ENCODE measurements at places on chromosomes 3 and 15.
A peak's percentile ranks its signal among the peaks of the same experiment; 100 is the strongest.

GRCh38 chr3:126999383-126999782 is 16.5 kb downstream of the PLXNA1 start:
- peak; percentile 71 for DNase-seq

GRCh38 chr15:91263632-91264531 is 163.8 kb downstream of the SV2B start:
- DNase-seq: no peak

DNA sequence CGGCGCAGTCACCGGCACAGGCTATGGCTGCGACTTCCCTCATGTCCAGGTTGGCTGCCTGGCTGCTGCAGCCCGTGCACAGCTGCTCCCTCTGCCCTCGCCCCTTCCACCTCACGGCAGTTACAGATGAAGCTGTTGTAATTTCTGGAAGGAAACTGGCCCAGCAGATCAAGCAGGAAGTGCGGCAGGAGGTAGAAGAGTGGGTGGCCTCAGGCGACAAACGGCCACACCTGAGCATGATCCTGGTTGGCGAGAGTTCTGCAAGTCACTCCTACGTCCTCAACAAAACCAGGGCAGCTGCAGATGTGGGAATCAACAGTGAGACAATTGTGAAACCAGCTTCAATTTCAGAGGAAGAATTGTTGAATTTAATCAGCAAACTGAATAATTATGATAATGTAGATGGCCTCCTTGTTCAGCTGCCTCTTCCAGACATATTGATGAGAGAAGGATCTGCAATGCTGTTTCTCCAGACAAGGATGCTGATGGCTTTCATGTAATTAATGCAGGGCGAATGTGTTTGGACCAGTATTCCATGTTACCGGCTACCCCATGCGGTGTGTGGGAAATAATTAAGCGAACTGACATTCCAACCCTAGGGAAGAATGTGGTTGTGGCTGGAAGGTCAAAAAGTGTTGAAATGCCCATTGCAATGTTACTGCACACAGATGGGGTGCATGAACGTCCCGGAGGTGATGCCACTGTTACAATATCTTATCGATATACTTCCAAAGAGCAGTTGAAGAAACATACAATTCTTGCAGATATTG is 13.2 kb upstream of the GNB4 start:
- no peak for DNase-seq

GRCh38 chr15:99124641-99125040 is 19.8 kb downstream of the SYNM start:
- no peak for DNase-seq

DNA sequence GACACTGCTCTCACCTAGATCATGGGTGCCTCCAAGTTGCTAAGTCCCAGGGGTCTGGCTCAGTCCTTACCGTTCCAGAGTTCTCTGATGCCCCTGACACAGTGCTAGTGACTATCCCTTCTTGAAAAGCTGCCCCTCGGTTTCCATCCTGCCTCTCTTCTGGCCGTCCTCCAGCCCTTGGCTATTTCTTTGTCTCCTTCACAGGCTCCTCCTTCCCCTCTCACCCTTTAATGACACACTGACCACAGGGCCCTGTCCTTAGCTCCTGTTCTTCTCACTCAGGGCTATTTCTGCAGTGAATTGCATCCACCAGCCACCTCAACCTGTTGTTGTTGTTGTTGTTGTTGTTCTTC is 31.1 kb downstream of the SLC28A1 start:
- no peak for DNase-seq

DNA sequence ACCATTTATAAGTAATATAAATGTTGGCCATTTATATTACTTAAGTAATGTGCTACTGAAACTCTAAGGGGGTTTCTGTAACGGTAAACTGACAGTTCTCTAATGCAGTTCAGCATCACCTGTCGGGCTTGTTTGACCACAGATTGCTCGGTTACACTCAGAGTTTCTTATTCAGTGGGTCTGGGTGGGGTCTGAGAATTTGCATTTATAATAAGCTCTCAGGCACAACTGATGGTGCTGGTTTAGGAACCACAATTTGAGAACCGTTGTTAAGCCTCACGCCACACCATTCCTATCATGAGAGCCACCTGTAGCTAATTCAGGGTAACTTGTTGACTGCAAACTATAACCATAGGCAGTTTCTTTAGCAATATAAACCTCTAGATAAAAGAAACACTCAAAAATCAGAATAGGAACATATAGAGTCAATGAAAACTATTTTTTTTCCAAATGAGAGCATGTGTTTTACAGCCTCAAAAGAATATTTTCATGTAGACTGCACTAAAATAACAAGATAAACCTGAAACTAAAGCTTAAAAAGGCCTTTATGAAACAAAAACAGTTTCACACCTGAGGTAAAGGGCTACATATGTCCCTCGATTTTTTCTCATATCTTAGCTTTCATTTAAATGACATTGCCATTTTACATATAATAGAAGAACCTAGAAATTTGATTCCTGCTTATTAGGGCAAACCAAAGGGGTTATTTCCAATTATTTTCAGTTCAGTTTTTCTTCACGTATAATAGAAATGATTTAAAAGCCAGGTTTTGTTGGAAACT is 604.8 kb downstream of the UNC13C start:
- no peak for DNase-seq

DNA sequence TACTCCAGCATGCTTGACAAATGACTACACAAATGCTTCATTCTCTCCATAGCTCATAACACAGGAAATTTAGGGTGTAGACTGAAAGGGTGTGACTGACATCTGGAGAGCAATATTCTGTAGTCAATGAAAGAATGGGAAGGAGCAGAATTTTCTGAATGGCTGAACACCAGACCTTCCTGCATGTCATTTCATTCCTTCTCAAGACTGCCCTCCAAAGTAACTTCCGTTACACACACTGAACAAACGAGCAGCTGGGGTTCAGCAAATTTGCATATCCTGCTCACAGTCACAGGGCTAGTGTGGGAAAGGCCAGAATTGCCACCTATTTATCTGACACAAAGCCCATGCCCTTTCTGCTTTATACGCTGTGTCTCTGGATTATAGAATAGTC is 325.0 kb upstream of the CFAP20DC start:
- DNase-seq: no peak

- DNase-seq: no peak
These were observed 38.9 kb upstream of the ATP10A start for GRCh38 chr15:25901811-25902605.

DNA sequence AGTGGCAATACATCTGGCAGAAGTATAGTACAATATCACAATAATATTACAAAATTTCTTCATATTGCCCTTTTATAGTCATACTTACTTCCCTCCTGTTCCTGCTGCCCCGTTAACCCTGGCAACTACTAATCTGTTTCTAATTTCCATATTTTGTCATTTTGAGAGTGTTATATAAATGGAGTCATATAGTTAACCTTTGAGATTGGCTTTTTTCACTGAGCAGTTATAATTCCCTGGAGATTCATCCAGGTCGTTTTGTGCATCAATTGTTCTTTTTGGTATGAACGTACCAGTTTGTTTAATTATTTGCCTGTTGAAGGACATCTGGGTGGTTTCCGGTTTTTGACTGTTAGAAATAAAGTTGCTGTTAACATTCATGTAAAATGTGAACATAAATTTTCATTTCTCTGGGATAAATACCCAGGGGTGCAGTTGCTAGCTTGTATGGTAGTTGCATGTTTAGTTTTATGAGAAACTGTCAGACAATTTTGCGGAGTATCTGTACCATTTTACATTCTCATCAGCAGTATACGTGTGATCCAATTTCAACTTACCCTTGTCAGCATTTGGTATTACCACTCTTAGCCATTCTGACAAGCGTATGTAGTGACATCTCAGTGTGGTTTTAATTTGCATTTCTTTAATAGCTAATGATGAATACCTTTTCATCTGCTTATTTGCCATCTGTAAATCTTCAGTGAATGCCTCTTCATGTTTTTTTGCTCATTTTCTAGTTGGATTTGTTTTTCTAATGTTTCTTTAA is 32.2 kb upstream of the IL20RB start:
- DNase-seq: no peak

- DNase-seq: no peak
These were observed 191.0 kb upstream of the LINGO1 start for GRCh38 chr15:77823736-77824135.

- DNase-seq: no peak
These were observed 280.1 kb downstream of the LRTM1 start for GRCh38 chr3:54647721-54648120.

GRCh38 chr3:23659840-23660430 is 145.8 kb upstream of the UBE2E1 start:
- no peak for DNase-seq

DNA sequence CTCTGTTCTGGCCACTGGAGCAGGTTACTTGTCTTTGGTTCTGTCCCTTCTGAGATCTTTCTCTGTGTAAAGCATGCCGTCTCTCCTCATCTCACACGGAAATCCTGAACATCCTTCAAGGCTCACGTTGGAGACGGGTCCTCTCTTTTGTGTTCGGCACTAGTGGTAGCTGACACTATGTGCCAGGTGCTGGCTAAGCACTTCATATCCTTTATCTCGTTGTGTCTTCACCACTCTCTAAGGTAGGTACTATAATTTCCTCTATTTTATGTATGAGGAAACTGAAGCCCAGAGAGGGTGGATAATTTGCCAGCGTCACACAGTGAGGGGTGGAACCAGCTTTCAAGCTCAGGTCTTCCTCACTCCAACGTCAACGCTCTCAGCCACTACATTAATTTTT is 1.2 kb downstream of the IFT122 start:
- DNase-seq: no peak

GRCh38 chr3:9361691-9362388 is 1.0 kb upstream of the THUMPD3 start:
- no peak for DNase-seq

- no peak for DNase-seq
These were observed 78.5 kb downstream of the GHSR start for GRCh38 chr3:172369590-172370259.

DNA sequence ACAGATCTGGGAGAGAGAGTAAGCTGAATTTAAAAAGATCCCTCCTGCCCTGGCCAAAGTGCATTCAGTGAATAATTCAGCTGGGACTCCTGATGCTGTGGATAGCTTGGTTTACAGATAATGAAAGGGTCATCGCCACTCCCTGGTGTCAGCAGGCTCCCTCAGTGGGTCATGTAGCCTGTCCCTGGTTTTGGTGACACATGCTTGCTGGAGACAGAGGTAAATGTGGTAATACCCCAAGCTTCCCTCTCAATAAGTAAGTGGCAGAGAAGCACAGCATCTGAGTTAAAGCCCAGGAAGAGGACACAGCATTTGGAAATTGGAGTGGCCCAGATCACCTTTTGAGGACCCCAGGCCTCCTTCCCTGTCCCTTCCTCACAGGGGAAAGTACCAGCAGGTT is 1.8 kb downstream of the TMEM115 start:
- no peak for DNase-seq

DNA sequence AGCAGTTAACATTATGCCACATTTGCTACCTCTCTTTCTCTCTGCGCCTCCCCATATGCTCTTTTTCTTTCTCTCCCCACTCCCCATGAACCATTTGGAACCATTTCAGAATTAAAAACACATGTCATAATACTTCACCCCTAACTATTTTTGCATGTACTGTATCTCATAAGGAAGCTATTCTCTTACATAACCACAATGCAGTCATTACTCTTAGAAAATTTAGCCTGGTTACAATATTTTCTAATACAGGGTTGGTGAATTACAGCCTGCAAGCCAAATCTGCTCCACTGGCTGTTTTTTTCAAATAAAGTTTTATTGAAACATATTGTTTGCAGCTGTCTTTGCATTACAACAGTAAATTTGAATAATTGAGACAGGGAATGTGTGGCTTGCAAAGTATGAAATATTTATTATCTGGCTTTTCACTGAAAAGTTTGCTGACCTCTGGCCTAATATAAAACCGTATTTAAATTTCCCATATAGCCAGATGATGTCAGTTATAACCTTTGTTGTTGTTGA is 62.8 kb downstream of the SGO1 start:
- DNase-seq: no peak

GRCh38 chr3:71997066-71997653 is 212.2 kb upstream of the PROK2 start:
- no peak for DNase-seq

- no peak for DNase-seq
These were observed 17.0 kb downstream of the TGM5 start for GRCh38 chr15:43249699-43250203.

DNA sequence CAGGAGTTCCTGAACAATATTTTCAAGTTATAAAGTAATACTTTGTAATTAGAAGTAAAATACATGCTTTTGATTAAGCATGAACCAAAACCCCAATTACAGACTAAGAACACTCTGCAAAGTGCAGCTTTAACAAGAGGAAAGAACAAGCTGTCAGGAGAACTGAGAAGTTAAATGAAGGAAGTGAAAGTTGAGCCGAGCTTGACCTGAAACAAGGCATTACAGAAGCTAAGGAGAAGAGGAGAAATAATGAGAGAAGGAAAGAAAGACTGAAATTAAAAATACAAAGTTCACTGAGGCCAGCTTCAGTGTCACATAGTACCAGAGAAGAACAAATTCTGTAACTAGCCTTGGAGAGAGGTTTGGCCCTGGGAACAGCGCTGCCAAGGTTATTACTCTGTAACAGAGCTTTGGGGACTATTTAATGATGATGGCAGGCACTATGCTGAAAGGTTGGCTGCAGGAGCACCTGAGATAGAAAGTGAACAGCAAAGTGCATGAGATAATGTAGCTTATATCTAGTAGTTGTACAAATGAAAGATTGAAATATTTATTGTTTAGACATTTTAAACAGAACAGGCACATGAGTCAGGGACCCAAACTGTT is 241.9 kb upstream of the PEX5L start:
- DNase-seq: no peak

DNA sequence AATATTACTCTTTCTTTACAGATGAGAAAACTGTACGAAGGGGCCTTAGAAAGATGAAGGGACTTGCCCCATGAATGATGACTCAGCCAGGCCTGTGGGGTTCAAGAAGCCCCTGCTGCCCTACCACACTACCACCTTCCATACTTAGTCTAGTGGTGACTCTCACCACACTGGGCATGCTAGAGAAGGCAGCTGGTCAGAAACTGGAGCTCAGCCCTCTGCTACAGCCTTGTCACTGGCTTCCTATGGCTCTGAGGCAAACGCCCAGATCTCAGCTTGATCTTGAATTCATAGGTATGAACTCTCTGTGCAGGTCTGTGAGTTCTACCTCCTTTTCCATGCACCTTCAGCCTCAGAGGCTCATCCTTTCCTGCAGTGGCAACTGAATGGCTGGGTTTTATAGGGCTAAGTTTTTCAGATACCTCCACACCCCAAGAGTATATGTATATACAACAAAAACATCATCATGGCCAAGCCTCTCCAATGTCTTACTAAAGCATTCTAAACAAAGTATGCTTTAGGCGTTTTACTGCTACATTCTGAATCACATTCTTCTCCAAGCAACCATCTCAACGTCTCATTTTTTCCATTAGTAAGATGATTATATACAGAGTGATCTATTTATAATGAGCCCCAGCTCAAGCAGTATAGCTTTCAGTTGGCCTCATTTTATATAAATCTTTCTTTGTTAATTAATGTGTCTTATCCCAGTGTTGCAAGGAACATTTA is 234.1 kb downstream of the GREM1 start:
- no peak for DNase-seq

DNA sequence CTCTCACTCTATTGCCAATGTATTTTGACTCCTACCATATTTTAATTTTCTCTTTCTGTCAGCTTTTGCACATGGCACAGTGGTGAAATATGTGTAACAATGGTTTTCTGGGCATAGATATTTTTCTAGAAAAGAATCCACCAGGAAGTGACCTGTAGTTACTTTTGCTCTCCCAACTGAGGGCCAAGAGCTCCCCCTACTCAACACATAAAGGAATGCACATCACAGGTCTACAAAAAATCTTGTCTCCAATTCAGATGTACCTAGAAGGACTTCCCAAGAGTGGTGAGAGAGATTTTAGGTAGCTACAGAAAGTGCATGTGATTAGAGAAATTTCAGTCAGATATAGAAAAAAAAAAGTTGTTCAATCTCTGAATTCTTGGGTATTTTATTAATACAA is 15.6 kb downstream of the CPA3 start:
- DNase-seq: no peak
